GM18507 (cell line): ENCODE measurements at places on chromosomes 7 and 10.
A peak's percentile ranks its signal among the peaks of the same experiment; 100 is the strongest.

GRCh38 chr10:118775478-118775877 lies 20.7 kb upstream of the CACUL1 start:
- no peak for DNase-seq

- DNase-seq: no peak
Observed at GRCh38 chr10:26311383-26311940, 94.9 kb downstream of the GAD2 start.

DNA sequence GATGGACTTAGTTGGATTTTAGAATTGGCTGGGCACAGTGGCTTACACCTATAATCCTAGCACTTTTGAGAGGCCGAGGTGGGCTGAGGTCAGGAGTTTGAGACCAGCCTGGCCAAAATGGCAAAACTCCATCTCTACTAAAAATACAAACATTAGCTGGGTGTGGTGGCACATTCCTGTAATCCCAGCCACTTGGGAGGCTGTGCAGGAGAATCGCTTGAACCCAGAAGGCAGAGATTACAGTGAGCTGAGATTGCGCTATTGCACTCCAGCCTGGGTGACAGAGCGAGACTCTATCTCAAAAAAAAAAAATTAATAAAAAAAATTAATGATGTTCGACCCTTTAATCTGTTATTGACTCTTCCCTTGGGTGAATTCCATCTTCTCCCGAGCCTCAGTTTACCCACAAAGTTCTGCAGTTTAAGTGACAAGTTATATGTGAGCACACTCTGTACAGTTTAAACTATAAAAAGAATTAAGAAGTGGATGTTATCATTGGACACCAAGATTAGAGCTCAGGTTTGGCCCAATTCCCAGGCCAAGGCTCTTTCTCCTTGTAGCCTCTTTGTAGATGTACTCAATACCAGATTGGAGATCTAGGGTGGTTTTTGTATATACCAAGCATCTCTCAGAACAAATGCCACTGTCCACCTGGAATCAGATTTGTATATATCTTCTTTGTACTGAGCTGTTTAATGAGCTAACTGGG lies 15.0 kb downstream of the KAT6B start:
- no peak for DNase-seq

DNA sequence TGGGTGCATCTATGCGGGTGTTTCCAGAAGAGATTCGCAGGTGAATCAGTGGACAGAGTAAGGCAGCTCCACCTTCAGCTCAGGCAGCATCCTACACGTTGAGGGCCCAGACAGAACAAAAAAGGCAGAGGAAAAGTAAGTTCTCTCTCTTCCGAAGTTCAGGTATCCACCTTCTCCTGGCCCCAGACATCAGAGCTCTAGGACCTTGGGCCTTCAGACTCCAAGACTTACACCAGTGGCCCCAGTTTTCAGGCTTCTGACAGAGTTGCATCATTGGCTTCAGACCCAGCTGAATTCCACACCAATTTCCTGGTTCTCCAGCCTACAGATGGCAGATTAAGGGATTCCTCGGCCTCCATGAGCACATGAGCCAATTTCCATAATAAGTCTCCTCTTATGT lies 102.2 kb upstream of the GPR26 start:
- no peak for DNase-seq

GRCh38 chr7:17934094-17934493 lies 6.2 kb downstream of the SNX13 start:
- DNase-seq: no peak

- DNase-seq: no peak
Observed at GRCh38 chr7:3265388-3265787, 35.7 kb upstream of the SDK1 start.

DNA sequence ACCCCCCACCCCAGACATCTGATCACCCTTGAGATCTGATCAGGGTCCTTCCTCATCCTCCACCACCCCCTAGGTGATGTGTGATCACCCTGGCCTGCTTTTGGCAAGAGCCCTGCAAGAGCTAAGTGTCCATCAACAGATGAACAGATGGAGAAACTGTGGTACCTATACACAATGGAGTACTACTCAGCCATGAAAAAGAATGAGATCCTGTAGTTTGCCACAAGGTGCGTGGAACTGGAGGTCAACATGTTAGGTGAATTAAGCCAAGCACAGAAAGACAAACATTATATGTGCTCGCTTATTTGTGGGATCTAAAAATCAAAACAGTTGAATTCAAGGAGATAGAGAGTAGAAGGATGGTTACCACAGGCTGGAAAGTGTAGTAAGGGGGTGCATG lies 209.1 kb downstream of the USP6NL start:
- DNase-seq: no peak

- no peak for DNase-seq
Observed at GRCh38 chr10:4982764-4983226, 19.6 kb downstream of the AKR1C1 start.

GRCh38 chr7:81248420-81248819 lies 329.6 kb upstream of the SEMA3C start:
- no peak for DNase-seq

- no peak for DNase-seq
Observed at GRCh38 chr7:129240119-129240820, 15.4 kb downstream of the AHCYL2 start.

GRCh38 chr7:151115836-151116418 lies 29.7 kb downstream of the AGAP3 start:
- no peak for DNase-seq

DNA sequence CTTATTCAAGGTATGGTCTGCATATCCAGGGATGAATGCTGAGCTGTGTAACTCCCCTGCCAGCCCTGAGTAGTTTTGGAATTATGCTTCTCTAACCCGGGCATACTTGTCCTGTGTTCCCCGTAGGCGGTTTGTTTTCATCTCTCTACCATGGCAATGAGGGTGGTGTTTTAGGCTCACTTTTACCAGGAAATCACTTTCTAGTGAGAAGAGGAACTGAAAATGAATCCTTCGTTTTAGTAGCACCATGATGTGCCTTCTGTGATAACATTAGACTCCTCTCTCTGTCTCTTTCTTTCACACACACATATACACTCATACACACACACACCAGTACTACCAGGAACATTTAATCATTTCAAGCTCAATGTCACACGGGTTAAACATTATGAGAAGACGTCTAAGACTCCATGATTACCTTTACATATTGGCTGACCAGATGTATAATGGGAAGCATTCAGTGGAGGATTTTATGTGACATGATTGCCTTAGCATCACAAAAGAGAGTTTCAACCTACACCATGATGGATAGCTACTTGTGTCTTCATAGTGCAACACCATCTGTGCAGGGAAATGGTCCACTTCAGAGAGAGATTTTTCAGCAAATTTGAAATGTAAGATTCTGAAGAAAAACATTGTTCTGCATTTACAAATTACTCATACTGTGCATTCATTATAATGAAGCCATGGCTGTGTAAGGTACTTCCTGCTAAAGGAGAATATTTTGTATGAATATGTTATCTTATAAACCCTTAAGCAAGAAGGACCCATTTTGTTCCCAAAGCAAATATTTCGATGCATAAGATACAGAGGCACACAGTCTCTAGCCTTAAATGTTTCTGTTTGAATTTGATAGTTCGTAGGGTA lies 31.0 kb upstream of the PFKP start:
- peak; percentile 25 for DNase-seq

DNA sequence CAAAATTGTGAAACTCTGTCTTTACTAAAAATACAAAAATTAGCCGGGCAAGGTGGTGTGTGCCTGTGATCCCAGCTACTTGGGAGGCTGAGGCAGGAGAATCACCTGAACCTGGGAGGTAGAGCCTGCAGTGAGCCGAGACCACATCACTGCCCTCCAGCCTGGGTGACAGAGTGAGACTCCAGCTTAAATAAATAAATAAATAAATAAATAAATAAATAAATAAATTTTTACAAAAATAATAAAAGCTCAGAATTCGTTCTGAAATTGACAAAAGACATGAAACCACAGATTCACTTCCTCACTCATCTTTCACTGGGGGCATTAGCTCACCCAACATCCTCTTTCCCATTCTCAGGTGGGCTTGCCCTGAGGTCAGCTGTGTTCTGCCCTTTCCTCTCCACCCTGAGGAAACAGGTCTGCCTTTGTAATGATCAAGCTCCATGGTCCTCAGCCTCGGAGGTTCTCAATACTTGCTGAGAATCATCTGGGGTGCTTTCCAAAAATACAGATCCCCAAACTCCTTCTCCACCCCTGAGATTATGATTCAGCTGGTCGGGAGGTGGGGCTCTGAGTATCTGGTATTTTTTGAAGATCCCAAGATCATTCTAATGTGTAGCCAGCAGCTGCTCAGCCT lies 29.2 kb upstream of the APBB1IP start:
- no peak for DNase-seq

GRCh38 chr10:124266468-124267230 lies 152.1 kb downstream of the OAT start:
- no peak for DNase-seq

DNA sequence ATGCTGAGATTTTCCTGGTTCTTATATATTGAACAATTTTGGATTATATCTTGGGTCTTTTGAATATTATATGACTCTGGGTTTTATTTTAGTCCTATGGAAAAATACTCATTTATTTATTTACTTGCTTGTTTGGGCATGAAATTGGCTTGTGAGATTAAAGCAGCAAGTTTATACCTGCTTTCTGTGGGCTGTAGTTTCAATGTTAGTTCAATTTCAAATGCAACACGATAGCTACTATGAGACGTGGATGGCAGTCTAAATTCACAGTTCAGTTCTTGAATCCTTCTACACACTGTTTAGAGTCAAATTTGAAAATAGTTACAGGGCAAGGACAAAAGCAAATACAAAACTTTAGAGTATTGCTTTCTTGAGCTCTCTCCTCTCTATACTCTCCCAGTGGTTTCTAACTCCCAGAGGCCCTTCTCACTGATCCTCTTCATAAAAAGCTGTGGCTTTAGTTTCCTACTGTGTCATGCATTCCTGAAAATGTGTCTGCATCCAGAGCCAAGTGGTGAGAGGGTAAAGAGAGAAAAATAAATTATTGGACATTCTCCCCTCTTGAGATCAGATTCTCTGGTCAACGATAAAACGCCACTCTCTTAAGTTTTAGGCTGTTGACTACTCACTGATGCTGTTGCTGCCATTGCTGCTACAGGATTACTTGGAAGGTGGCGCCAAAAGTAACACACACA lies 34.4 kb downstream of the POLR1F start:
- DNase-seq: no peak

GRCh38 chr10:14751014-14751896 lies 23.4 kb downstream of the FAM107B start:
- DNase-seq: no peak

- DNase-seq: no peak
Observed at GRCh38 chr10:54843932-54844331, 42.9 kb upstream of the PCDH15 start.

- no peak for DNase-seq
Observed at GRCh38 chr10:84308481-84309304, 19.7 kb upstream of the CCSER2 start.

DNA sequence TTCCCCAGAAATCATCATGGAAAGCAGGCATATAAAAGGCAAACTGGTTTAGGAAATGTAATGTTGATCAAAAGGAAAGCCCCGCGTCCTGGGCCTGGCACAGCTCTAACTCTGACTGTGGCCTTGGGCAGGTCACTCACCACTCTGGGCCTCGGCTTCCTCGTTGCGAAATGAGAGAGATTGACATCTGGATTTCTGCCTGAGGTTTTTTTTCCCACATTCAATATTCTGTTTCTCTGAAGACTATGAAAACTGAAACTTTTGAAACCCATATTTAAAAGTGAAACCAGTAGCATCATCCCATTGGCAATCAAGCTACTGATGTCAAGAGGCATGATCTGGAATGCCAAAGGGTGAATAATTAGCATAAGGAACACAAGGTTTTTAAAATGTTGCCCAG lies 369.7 kb upstream of the NPVF start:
- DNase-seq: no peak

DNA sequence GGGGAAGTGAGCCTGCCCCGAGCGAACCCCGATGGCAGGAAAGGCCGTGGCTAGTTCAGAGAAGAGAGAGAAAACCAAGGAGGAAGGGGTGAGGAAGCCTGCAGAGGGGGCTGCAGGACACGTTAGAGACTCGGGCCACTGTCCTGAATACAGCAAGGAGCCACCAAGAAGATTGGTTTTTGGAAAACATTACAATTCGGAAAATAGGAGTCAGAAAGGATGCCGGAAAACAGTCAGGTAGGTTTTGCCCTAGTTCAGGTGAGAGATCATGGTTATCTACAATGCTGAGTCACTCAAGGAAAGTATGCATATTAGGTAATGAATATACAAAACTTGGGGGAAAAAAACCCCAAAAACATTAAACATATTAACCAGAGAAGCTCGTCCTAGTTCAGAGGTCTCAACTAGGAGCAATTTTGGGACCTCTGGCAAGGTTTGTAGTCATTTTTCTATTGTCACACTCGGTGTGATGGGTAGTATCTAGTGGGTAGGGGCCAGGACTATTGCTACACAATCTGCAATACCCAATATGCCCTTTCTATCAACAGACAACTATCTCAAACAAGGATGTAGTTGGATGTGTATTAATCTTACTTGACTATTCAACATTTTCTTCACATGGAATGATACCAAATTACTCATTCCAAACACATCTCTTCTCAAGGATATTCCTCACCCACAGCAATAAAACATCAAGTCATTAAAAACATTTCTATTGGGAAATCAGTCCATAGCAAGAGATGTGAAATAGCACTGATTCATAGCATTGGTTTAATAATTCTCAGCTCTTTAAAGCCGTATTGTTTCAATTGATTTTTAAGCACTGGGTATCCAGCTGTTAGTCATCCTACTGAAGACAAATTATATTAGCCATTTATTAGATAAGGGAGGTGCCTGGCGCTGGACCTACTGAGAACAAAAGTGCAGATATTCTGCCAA lies 74.4 kb upstream of the RSU1 start:
- DNase-seq: no peak

DNA sequence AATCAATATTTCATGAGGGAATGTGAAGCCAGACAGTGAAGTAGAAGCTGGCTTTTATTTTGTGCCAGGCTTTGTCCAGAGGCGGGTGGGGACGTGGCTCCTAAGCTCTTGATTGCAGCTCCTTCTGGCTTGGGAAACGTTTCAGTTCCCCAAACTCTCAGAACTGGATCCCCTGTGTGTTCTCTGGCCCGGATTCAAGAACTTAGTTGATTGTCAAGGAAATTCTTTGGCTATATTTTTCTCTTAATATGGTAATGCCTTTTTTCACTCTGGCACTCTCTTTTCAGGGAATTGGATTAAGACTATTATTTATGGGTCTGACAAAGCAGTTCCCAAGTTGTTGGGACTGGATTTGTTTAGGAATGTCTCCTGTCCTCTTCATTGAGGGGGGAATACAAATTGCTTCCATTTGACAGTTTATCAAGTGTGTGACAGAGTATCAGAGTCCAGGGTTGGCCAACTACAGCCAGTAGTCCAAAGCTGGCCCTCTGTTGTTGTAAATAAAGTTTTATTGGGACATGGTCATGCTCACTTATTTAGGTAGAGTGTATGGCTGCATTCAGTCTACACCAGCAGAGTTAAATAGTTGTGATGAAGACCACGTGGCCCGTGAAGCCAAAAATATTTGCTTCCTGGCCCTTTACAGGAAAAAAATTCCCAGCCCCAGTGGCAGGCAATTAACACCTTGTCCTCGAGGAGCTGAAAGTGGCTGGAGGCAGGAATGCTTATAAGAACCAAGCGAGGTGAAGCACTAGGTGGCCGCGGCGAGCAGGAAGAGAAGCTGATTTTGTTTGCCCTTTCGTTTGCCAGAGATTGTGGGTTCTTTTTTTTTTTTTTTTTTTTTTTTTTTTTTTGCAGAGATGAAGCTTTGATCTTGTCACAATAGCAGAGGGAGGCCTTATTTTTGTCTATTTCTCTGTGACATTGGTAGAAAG lies 34.3 kb downstream of the HTRA1 start:
- no peak for DNase-seq
